ENCODE measurements at places on chromosomes 5 and 9. TPM values are rescaled to one million over a fixed set of nuclear protein-coding genes. Genes with fewer than 3 reads are reported as not detected.

The SPATA24 gene
- total RNA-seq, result 4.7 TPM

The LHX3 gene
- not detected for total RNA-seq

The TAF11L6 gene
- total RNA-seq, result not detected

The KIF12 gene
- total RNA-seq, result not detected

The ADAMTSL1 gene
- total RNA-seq, result not detected

The STPG3 gene
- total RNA-seq, result 0.48 TPM

The NOXA1 gene
- 0.46 TPM for total RNA-seq

- no peaks in the 10 kb centered on the region for H3K36me3 ChIP-seq
- DNase-seq, result no peak
- H3K27ac ChIP-seq, result no peak overlapping the region
- H3K4me1 ChIP-seq, result peaks cover 29% of the 10 kb centered on the region
- peaks cover 64% of the 10 kb centered on the region for H3K27me3 ChIP-seq
These were observed 118.0 kb downstream of the ESM1 start for GRCh38 chr5:54867310-54867944.

DNA sequence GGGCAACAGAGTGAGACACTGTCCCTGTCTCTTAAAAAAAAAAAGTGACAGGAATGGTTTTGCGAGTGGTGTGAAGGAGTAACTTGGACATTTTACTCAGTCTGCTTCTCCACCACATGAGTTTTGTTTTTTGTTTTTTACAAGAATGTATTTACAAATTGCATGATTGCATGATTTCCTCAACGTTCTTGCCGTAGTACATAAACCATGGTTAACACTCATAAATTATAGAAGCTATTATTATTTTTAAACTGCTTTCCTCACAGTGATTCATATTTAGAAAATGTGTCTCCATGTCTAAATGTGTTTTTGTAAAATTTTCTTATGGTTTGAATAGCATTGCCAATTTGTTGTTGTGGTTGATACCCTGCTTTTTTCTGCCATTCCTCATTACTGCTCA is 220.0 kb downstream of the GOLPH3 start:
- no peaks in the 10 kb centered on the region for H3K27me3 ChIP-seq
- H3K36me3 ChIP-seq, result no peaks in the 10 kb centered on the region
- no peak for DNase-seq
- no peak overlapping the region for H3K4me3 ChIP-seq

GRCh38 chr5:61252643-61252925 is 79.5 kb upstream of the ZSWIM6 start:
- H3K27ac ChIP-seq, result no peak overlapping the region
- H3K27me3 ChIP-seq, result peaks cover 9% of the 10 kb centered on the region
- no peaks in the 10 kb centered on the region for H3K36me3 ChIP-seq
- no peak overlapping the region for H3K4me3 ChIP-seq
- H3K4me1 ChIP-seq, result no peaks in the 10 kb centered on the region

DNA sequence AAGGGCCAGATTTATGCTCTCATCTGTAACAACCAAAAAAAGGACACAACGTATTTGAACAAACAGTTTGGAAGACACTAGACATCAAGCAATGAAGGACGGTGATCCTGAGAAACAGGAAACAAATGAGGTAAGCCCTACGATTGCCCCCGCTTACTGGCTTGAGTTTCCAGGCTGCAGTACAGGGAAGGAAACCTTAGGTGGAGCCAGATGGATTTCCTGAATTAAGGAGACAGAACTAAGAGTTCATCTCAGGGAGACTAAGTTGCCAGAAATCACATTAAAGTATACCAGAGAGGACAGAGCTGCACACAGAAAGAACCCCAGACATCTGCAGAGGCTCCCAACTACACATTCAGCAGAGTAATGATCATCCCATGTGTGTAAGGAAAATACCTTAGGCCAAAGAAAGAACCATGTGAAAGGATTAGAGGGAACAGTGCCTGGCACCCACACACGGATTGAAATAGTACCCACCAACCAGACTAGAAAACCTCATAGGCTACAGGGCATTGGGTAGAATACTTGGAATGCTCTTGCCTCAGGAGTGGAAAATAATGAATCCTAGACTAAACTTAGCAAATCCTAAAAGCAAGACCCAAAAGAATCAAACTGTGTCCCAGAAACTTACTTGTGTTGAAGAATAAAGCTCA is 99.3 kb upstream of the NIPBL start:
- no peak overlapping the region for H3K27ac ChIP-seq
- H3K36me3 ChIP-seq, result no peaks in the 10 kb centered on the region
- H3K4me1 ChIP-seq, result no peaks in the 10 kb centered on the region
- H3K4me3 ChIP-seq, result no peak overlapping the region

- H3K4me3 ChIP-seq, result no peak overlapping the region
- no peaks in the 10 kb centered on the region for H3K4me1 ChIP-seq
- H3K27ac ChIP-seq, result no peak overlapping the region
These were observed 96.6 kb downstream of the SYK start for GRCh38 chr9:90898228-90898627.

GRCh38 chr5:32249668-32250067 is 63.1 kb downstream of the MTMR12 start:
- no peaks in the 10 kb centered on the region for H3K4me1 ChIP-seq
- H3K27ac ChIP-seq, result no peak overlapping the region
- H3K4me3 ChIP-seq, result no peak overlapping the region
- peaks cover 63% of the 10 kb centered on the region for H3K36me3 ChIP-seq
- no peaks in the 10 kb centered on the region for H3K27me3 ChIP-seq

GRCh38 chr5:150068472-150068871 is 17.9 kb downstream of the CSF1R start:
- H3K27me3 ChIP-seq, result peaks cover under 1% of the 10 kb centered on the region
- H3K4me1 ChIP-seq, result peaks cover 22% of the 10 kb centered on the region
- DNase-seq, result no peak
- H3K4me3 ChIP-seq, result no peak overlapping the region
- no peak overlapping the region for H3K27ac ChIP-seq

- no peak for DNase-seq
- H3K4me1 ChIP-seq, result no peaks in the 10 kb centered on the region
- no peak overlapping the region for H3K4me3 ChIP-seq
These were observed 182.1 kb upstream of the ITGA1 start for GRCh38 chr5:52605317-52606313.

- no peaks in the 10 kb centered on the region for H3K27me3 ChIP-seq
- H3K27ac ChIP-seq, result no peak overlapping the region
- no peak overlapping the region for H3K4me3 ChIP-seq
- no peaks in the 10 kb centered on the region for H3K36me3 ChIP-seq
- DNase-seq, result no peak
These were observed 40.2 kb upstream of the LPAR1 start for GRCh38 chr9:111078391-111079038.

DNA sequence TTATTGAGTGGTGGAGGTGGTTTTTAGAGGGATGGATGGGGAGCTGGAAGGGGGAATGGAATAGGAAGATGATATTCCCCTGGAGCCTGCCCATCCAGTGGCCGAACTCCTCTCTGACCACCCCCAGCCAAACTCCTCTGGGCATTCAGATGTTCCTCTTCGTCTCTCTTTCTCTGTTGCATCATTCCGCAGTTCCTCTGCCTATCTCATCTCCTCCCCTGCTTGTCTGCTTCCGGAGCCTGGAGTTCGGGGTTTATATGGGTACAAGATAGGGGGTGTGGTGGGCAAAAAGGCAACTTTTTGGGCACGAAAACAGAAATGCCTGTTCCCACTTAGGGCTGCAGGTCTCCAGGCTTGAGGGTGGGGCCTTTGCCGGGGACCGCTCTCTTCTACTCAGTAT is 12.2 kb upstream of the CDK5RAP2 start:
- no peak overlapping the region for H3K27ac ChIP-seq
- H3K36me3 ChIP-seq, result no peaks in the 10 kb centered on the region
- no peak overlapping the region for H3K4me3 ChIP-seq
- no peaks in the 10 kb centered on the region for H3K4me1 ChIP-seq

- H3K4me3 ChIP-seq, result no peak overlapping the region
- peaks cover 26% of the 10 kb centered on the region for H3K4me1 ChIP-seq
- peak overlapping the region; percentile 21 for H3K27ac ChIP-seq
- no peaks in the 10 kb centered on the region for H3K36me3 ChIP-seq
- no peak for DNase-seq
These were observed 25.0 kb upstream of the CEP78 start for GRCh38 chr9:78210841-78211301.

DNA sequence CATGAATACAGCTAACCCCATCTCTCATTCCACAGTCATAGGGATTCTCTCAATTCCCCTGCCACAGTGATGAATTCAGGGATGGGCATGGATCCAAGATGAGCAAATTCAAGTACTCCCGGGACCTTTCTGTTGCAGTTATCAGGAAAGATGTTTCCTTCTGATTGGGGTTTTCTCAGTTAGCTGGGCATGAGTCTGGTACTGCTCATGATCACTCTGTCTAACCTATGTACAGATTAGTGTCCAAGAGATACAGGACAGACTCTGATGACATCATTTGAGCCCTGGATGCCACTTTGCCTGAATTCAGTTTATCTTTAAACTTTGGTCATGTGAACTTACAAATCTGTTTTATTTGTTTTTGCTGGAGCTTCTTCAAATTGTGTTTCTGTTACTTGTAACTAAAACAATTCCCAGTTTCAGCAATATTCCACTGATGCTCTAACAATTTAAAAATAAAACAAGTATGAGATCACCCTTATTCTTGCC is 257.7 kb upstream of the KLF9 start:
- no peak overlapping the region for H3K27ac ChIP-seq
- H3K36me3 ChIP-seq, result no peaks in the 10 kb centered on the region
- no peak for DNase-seq
- no peaks in the 10 kb centered on the region for H3K4me1 ChIP-seq
- H3K27me3 ChIP-seq, result no peaks in the 10 kb centered on the region
- H3K4me3 ChIP-seq, result no peak overlapping the region

DNA sequence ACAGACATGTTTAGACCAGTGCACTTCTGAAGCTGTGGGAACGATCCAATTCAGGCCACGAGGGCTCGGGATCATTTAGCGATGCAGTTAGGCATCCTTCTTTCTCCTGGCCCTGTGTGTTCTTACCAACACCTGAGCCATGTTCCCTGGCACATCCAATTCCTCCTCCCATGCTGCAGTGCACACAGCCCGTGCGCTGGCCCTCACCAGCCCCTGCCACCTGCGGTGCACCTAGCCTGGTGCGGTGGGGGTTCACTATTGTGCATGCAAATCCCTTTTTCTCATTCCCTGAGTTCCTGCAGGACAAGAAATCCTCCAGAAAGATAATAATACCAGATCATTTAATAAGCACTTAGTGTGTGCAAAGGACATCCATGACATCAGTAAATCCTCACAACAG is 53.5 kb downstream of the NEURL1B start:
- H3K36me3 ChIP-seq, result no peaks in the 10 kb centered on the region
- H3K27me3 ChIP-seq, result peaks cover 9% of the 10 kb centered on the region
- no peak overlapping the region for H3K27ac ChIP-seq

- H3K27me3 ChIP-seq, result no peaks in the 10 kb centered on the region
- DNase-seq, result no peak
- peaks cover 8% of the 10 kb centered on the region for H3K4me1 ChIP-seq
- no peak overlapping the region for H3K27ac ChIP-seq
These were observed 18.4 kb downstream of the TMEM38B start for GRCh38 chr9:105712773-105713172.

GRCh38 chr5:122761115-122761514 is 13.8 kb upstream of the SNX2 start:
- no peaks in the 10 kb centered on the region for H3K27me3 ChIP-seq
- no peak for DNase-seq
- H3K36me3 ChIP-seq, result no peaks in the 10 kb centered on the region
- H3K4me1 ChIP-seq, result peaks cover 15% of the 10 kb centered on the region
- no peak overlapping the region for H3K4me3 ChIP-seq
- no peak overlapping the region for H3K27ac ChIP-seq

- H3K27me3 ChIP-seq, result no peaks in the 10 kb centered on the region
- H3K36me3 ChIP-seq, result no peaks in the 10 kb centered on the region
- peaks cover 9% of the 10 kb centered on the region for H3K4me1 ChIP-seq
These were observed 94.5 kb upstream of the PPP1R2B start for GRCh38 chr5:156755421-156756087.

DNA sequence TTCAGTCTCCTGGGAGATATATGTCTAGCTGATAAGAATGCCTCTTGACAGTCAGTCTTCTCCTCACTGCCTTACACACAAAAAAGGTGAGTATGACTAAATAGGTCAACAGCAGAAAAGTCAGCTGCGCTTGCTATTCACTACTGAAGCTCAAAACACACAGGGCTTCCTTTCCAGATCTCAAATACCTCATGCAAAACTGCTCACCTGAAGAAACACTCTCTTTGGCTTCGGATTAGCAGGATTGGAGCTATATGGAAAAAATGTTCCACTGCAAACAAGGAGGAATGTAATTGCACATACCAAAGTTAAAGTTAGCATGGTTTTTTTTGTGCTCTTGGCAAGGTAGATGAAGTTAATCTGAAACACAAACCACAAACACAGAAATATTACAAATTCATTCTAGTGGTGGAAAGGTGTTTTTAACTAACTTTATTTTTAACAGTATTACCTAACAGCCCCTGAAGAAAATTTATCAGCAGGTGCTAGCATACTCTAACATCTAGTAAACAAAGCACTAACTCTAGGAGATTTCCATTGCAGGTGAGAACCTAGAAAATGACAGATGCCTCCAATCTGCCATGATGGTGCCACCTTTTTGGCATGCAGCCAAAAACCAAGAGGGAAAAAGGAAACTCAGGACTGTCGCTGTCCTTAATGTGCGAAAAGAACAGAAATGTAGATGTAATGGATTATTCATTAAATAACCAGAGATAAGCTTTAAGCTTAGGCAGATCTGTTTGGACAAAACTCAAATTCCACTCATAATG is 31.8 kb downstream of the ERMP1 start:
- DNase-seq, result no peak
- H3K27ac ChIP-seq, result peak overlapping the region; percentile 35
- H3K36me3 ChIP-seq, result peaks cover 55% of the 10 kb centered on the region
- H3K4me3 ChIP-seq, result no peak overlapping the region

DNA sequence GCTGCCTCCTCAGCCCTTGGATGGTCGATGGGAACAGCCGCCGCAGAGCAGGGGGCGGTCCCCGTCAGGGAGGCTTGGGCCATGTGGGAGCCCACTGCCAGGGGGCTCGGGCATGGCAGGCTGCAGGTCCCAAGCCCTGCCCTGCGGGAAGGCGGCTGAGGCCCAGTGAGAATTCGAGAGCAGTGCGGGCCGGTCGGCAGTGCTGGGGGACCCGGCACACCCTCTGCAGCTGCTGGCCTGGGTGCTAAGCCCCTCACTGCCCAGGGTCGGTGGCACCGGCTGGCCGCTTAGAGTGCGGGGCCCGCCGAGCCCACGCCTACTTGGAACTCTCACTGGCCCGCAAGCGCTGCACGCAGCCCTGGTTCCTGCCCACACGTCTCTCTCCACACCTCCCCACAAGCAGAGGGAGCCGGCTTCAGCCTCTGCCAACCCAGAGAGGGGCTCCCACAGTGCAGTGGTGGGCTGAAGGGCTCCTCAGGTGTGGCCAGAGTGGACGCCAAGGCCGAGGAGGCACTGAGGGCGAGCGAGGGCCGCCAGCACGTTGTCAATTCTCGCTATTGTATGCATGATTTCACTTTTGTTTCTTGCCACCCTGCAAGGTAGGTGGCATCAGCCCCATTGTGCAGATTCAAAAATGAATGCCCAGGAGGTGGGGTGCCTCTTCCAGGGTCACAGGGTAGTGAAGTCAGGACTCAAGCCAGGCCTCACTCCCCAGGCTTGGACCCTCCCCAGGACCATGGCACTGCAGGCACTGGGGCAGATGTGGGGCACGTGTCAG is 48.6 kb downstream of the COL15A1 start:
- peaks cover 8% of the 10 kb centered on the region for H3K4me1 ChIP-seq
- H3K27ac ChIP-seq, result no peak overlapping the region
- peaks cover 14% of the 10 kb centered on the region for H3K27me3 ChIP-seq
- H3K36me3 ChIP-seq, result no peaks in the 10 kb centered on the region
- no peak overlapping the region for H3K4me3 ChIP-seq

GRCh38 chr9:130433168-130433946 is 11.4 kb upstream of the ASS1 start:
- H3K27me3 ChIP-seq, result peaks cover 32% of the 10 kb centered on the region
- H3K27ac ChIP-seq, result no peak overlapping the region
- no peaks in the 10 kb centered on the region for H3K36me3 ChIP-seq
- H3K4me1 ChIP-seq, result no peaks in the 10 kb centered on the region
- no peak overlapping the region for H3K4me3 ChIP-seq
